ENCODE measurements at places on chromosomes 7 and 10.

- DNase-seq, result peak; percentile 97
Observed at GRCh38 chr7:117164620-117165019, 158.2 kb downstream of the WNT2 start.

DNA sequence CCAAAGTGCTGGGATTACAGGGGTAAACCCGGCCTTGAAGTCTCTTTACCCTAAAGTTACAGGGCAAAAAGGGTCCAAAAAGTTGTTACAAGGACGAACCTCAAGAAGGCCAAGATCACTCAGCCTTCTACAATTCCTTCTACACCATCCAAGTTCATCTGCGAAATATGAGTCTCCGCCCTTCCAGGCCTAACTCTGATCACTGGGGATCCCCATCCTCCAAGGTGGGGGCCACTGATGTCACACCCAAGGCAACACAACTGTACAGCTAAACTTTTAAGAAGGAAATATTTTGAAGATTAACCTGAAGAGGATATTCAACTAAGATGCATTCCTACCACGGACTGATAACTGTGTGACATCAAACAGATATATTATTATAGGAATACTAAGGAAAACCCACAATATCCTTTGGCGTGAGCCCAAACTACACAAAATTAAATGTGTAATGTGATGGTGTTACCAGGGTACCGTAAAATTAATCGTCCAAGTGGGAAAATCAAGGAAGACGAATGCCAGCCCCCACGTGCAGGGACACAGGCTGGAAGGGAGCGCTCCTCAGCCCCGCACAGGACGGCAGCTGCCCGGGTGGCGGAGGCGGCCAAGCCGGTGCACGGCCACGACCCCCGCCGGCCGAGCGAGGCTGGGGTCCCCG is 1.0 kb downstream of the PAXIP1 start:
- DNase-seq, result peak; percentile 16

DNA sequence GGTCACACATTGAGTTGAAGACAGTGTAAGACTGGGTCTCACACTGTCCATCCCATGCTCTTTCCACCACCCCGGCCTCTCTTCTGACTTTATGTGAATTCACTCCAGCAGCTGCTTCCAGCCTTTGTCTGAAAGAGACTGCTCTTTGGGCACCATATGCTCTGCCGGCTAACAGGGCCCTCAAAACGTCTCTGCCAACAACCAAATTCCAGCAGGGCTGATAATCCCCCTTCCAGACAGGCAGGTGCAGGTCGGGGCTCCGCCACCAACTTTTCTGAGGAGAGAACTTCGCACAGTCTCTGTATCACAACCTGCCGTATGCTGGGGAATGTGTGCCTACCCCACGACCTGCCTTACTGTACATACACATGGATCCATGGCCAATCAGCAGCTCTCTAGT is 64.3 kb downstream of the PLXNA4 start:
- no peak for DNase-seq

- no peak for DNase-seq
Observed at GRCh38 chr7:158066085-158066484, 521.5 kb downstream of the PTPRN2 start.

DNA sequence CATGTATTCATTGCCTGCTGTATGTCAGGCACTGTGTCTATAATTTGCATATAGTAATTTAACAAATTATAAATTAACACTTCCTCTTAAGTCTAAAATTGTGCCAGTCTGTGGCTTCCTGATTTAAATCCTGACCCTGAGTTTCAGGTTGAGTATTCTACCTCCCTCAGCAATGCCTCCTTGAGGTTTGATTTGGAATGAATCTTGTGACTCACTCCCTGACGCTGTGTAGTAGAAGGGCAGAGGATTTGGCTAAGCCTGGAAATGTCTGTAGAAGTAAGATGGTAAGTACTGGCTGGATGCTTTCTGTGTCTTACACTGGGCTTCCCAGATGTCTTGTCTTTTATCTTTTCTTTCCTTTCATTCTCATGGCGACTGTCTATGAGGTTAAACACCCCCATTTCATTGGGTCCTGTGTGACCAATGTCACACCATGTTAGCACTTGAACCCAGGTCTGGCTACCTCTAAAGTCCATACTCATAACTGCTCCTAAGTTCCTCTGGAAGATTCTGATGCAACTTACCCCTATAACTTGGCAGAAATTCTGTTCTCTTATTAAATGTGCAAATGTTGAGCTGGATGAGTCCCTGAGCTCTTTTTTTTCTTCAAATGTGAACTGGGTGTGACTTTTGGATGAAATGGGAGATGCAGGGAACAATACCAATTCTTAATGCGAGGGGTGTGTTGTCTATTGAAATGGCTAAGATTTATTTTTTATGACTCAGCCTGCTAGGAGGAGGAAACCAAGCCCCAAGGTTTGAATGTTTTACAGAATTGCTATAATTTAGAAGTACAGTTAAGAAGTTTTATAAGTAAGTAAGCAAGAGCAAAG is 48.5 kb downstream of the PLCE1 start:
- DNase-seq, result peak; percentile 96
